CD8-positive, alpha-beta memory T cell (primary cell): ENCODE measurements at places on chromosomes 1 and 21. TPM values are rescaled to one million over a fixed set of nuclear protein-coding genes. Genes with fewer than 3 reads are reported as not detected.

The CA6 gene
- polyA plus RNA-seq = 3.7 TPM

The BSND gene
- polyA plus RNA-seq = not detected

The CFHR5 gene
- polyA plus RNA-seq = not detected

The ARHGAP29 gene
- polyA plus RNA-seq = not detected

The AIRE gene
- polyA plus RNA-seq = 0.22 TPM

The NBPF10 gene
- 0.12 TPM for polyA plus RNA-seq

The SPATA45 gene
- polyA plus RNA-seq = not detected

The INSRR gene
- not detected for polyA plus RNA-seq

The MARK1 gene
- polyA plus RNA-seq = not detected

The LEMD1 gene
- polyA plus RNA-seq = not detected

The CNR2 gene
- polyA plus RNA-seq = 5.3 TPM

The NOS1AP gene
- polyA plus RNA-seq = not detected

The SYPL2 gene
- 0.07 TPM for polyA plus RNA-seq

The GJA8 gene
- polyA plus RNA-seq = not detected

The CLCA2 gene
- polyA plus RNA-seq = not detected

The KCNA2 gene
- polyA plus RNA-seq = 0.16 TPM

The AKR7A3 gene
- not detected for polyA plus RNA-seq

The TMPRSS2 gene
- polyA plus RNA-seq = not detected

The SETDB1 gene
- polyA plus RNA-seq = 15.5 TPM

The HEATR1 gene
- 14.2 TPM for polyA plus RNA-seq

The PRAMEF27 gene
- not detected for polyA plus RNA-seq

The PTGER3 gene
- not detected for polyA plus RNA-seq

The LYPD8 gene
- not detected for polyA plus RNA-seq

The C1orf87 gene
- not detected for polyA plus RNA-seq

The FYB2 gene
- polyA plus RNA-seq = not detected

The SLC9C2 gene
- not detected for polyA plus RNA-seq

The RHEX gene
- not detected for polyA plus RNA-seq

The GMEB1 gene
- polyA plus RNA-seq = 24.3 TPM

The CD34 gene
- not detected for polyA plus RNA-seq

The PLA2G2F gene
- polyA plus RNA-seq = not detected

The ADCY10 gene
- not detected for polyA plus RNA-seq

The RPAP2 gene
- polyA plus RNA-seq = 30.8 TPM

The ZNF362 gene
- 26.4 TPM for polyA plus RNA-seq

The CA14 gene
- 0.20 TPM for polyA plus RNA-seq

The KLHDC7A gene
- not detected for polyA plus RNA-seq

The C2CD2 gene
- 2.3 TPM for polyA plus RNA-seq

The DMBX1 gene
- polyA plus RNA-seq = not detected

The ERG gene
- not detected for polyA plus RNA-seq

The MTARC1 gene
- not detected for polyA plus RNA-seq

The MRPS14 gene
- 49.4 TPM for polyA plus RNA-seq

The S100A14 gene
- not detected for polyA plus RNA-seq

The SV2A gene
- 2.9 TPM for polyA plus RNA-seq

The OR14K1 gene
- not detected for polyA plus RNA-seq

The PCNX2 gene
- 11.7 TPM for polyA plus RNA-seq

The DISP3 gene
- 0.46 TPM for polyA plus RNA-seq

The CRNN gene
- polyA plus RNA-seq = not detected

The AMY1B gene
- polyA plus RNA-seq = not detected

The PODN gene
- 0.53 TPM for polyA plus RNA-seq

The IL20 gene
- not detected for polyA plus RNA-seq

The KRTAP13-1 gene
- polyA plus RNA-seq = not detected

The OR2C3 gene
- not detected for polyA plus RNA-seq

The GNG4 gene
- not detected for polyA plus RNA-seq

The SLC19A1 gene
- polyA plus RNA-seq = 7.0 TPM

The PTGS2 gene
- polyA plus RNA-seq = not detected

The CFAP107 gene
- polyA plus RNA-seq = not detected

The ADGRB2 gene
- polyA plus RNA-seq = 0.24 TPM

The IL19 gene
- polyA plus RNA-seq = not detected

The GPR25 gene
- polyA plus RNA-seq = 34.0 TPM
